ENCODE measurements at places on chromosomes 6 and 20. TPM values are rescaled to one million over a fixed set of nuclear protein-coding genes. Genes with fewer than 3 reads are reported as not detected.
A peak's percentile ranks its signal among the peaks of the same experiment; 100 is the strongest.

The FGD2 gene
- polyA plus RNA-seq: not detected

DNA sequence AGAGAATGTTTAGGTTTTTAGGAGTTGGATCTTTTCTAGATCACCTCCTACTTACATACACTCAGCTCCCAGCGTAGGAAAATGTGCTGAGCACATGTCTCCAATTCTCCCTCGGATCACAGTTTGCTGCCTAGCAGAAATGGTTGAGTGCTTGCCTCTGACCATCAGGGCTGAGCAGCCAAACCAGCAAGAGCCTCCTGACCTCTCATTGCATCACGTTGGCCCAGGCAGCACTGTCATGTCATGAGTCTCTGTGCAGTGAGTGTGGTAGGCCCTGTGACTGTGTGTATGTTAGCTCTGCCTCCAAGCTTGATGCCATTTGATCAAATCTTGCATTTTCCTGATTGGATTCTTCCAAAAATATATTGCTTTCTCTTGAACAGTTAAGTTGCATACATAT lies 112.0 kb downstream of the LRRC1 start:
- DNase-seq: no peak

DNA sequence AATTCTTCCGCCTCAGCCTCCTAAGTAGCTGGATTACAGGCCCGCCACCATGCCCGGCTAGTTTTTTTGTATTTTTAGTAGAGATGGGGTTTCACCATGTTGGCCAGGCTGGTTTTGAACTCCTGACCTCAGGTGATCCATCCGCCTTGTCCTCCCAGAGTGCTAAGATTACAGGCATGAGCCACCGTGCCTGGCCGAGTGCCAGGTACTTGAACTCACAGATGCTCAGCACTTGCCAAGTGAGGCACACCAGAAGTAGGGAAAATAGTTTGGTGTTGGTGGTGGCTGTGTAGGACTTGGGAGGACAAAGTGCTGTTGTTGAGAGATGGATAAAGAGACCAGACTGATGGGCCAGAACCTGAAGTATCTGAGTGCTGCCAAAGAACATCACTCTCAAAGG lies 40.0 kb upstream of the MBOAT1 start:
- DNase-seq: no peak

GRCh38 chr20:61414455-61414991 lies 162.5 kb downstream of the CDH4 start:
- DNase-seq: no peak

DNA sequence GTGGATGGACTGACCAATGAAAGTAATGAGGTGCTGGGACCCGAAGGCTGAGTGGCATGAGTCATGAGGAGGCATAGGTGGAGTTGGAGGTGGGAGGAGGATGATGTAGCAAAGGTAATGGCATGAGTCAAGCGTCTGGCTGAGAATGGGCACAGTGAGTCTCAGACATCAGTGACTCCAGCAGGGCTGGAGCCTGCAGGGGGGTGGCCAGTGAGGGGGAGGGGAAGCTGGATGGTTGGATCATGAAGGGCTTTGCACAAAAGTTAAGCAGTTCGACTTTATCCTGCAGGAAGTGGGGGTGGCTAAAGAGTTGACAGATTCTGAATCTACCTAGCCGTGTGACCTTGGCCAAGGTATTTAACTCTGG lies 99.0 kb upstream of the IYD start:
- DNase-seq: peak; percentile 38

GRCh38 chr20:46308258-46309157 lies at the start of gene CDH22:
CDH22 (minus strand) TSS chr20:46308498; CDS start chr20:46251294, 57,204 bp downstream.
- DNase-seq: peak; percentile 48

DNA sequence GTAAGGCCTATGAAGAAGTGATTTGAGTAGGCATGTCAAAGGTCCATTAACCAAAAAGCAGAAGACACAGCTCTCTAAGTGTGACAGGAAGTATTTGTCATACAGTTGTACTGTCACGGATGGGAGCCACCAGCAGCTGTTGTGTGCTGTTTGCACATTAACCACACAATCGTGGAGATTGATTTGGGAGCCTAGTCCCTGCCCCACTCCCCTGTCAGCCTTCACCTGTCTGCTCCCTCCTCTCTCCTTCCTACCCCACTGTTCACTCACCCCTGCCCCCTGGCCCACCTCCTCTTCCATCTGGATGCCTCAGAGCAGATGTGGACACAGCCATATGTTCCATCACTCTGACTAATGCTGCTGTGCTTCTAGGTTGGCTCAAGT lies 124.7 kb upstream of the SPACA1 start:
- no peak for DNase-seq

GRCh38 chr6:1825926-1826325 lies 216.2 kb downstream of the FOXC1 start:
- DNase-seq: no peak

Measured in HepG2 (cell line).